ENCODE measurements at places on chromosomes 7 and 10.

- peak; percentile 80 for DNase-seq
Measured at GRCh38 chr7:25009257-25009656, 29.3 kb upstream of the OSBPL3 start.

GRCh38 chr10:100506596-100507356, 12.9 kb downstream of the SEC31B start:
- no peak for DNase-seq

GRCh38 chr7:93851536-93851935, 39.0 kb downstream of the TFPI2 start:
- DNase-seq: no peak

- DNase-seq: no peak
Measured at GRCh38 chr7:2732388-2732787, 44.4 kb downstream of the AMZ1 start.

GRCh38 chr10:18880530-18880929, 168.1 kb upstream of the MALRD1 start:
- DNase-seq: no peak

DNA sequence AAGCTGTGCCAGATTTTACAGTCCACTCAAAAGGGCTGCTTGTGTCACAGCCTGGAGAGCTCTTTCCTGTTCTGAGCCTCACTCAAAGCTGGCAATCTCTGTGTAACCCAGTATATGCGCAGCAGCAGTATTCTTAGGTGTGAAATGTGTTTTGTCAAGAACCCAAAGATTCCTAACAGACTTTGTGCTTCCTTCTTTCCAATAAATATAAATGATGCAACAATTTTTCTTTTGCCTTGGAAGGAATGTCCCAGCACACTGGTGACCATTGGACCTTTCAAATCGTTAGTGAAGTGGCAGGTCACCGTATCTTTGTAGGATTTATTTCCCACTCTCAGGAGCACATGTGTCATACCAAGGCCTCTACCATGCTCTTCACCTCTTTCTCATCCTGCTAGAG, 5.6 kb upstream of the ZC3HAV1 start:
- no peak for DNase-seq

- DNase-seq: no peak
Measured at GRCh38 chr10:33862536-33863105, 528.2 kb upstream of the NRP1 start.

DNA sequence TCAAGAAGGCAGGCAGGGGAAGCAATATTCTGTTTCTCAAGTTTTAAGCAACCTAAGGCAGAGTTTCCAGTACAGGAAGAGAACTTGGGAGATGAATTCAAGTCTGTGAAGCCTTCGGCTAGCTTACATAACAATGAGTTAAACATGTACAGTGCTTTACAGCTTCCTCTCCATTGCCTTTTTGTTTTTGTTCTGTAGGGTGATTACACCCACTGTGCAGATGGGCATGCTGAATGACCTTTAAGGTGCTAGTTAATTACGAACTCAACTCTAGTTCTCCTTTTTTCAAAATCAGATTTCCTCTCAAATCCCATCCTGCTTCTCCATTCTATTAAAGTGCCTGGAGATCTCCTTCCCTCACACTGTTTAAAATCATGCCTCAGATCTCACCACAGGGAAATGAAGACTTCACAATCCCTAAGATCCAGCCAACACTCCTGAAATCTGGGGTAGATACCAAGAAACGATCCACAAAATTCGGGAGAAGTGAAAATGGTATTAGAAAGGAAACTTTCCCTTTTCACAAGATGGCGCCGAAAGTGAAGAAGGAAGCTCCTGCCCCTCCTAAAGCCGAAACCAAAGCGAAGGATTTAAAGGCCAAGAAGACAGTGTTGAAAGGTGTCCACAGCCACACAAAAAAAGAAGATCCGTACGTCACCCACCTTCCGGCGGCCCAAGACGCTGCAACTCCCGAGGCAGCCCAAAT, 16.8 kb upstream of the MSMB start:
- no peak for DNase-seq

DNA sequence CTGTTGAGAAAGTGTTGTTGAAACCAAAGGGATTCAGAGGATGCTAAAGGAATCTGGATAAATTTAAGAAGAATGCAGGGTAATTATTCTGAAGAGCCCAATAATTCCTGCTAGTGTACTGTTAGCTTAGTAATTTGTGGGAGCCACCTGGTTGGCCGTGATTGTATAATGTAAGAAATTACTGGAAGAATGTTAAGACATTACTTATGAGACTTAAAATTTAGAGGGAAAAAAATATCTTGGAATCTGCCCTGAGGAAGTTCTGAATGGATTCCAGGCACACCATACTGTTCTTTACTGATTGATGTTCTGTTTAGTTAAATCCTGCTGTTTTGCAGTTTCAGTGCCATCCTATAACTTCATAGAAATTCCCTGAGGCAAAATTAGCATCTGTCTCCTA, 155.0 kb upstream of the RHOBTB1 start:
- no peak for DNase-seq

- no peak for DNase-seq
Measured at GRCh38 chr10:113095419-113096127, 145.5 kb downstream of the TCF7L2 start.

DNA sequence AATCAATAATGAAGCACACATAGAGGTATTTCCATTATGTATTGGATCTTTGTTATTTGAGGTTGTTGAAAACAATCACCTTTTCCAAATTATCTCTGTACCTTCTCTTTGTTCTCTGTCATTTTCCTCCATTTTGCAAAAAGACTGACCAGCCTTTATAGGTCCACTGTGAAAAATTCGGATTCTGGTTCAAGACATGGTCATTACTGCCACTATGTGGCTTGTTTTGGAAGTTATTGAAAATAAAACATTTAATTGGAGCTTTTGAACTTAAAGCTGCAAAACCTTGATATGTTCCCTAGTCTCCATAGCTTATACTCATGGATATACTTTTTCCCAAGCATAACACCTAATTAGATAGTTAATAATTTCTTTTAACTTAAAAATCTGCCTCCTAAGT, 1094.4 kb downstream of the NRG3 start:
- no peak for DNase-seq

GRCh38 chr10:1424648-1425047, 312.7 kb downstream of the ADARB2 start:
- DNase-seq: no peak

GRCh38 chr10:65142641-65143435, 1621.6 kb downstream of the REEP3 start:
- no peak for DNase-seq

DNA sequence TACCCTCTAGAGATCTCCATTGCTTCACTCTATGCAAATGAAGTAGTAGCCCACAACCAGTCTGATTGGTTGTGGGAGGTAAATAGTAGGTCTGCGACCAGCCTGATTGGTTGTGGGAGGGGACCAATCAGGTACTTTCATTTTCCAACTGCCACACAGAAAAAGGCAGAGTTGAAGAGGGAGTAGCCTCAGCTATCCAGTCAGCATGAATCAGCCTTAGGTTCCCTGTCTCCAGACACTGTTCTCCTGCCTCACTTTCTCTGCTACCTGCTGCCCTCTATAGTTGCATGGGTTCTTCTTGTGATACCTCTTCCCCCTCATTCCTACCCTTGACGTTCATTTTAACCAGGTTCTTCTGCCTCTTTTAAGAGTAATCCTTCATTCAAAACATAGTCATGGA, 114.5 kb upstream of the LYZL1 start:
- no peak for DNase-seq

GRCh38 chr7:103811290-103811689, 178.2 kb downstream of the RELN start:
- DNase-seq: no peak

- no peak for DNase-seq
Measured at GRCh38 chr7:111801277-111801676, 239.0 kb upstream of the IMMP2L start.

DNA sequence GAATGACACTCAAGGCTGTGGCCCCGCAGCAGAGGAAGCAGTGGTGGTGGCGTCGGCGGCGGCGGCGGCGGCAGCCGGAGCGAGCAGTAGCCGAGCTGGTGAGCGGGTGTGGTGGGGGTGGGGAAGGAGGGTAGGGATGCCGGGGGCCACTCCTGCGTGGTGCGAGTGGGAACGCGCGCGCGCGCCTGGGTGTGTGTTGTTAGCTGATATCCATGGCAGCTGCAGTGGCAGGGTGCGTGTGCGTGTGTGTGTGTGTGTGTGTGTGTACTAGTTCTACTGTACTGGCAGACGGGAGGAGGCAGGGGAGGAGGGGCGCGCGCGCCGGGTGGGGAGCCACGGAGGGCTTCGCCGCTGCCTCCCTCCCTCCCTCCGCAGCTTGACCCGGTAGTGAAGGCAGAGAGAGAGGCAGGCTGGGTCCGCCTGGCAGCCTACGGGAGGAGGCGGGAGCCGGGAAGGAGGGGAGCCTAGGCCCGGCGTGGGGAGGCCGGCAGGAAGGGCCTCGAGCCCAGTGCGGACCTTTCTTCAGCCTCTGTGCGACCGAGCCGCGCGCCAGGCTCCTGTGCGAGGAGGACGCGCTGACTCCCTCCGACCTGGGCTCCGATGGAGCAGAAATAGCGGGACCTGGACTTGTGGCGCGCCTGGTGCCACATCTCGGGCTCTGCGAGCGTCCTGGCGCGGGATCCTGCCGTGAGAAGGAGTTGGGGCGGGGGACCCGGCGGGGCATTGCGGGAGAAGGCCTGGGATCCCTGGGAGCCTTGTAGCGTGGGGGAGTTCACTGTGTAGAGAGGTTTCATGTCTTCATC, at the start of gene MAGI2:
TSS of gene MAGI2 (minus strand) at position 110 of the 803 bp plus-strand sequence. CDS start 347 bp downstream, outside the sequence.
- peak; percentile 66 for DNase-seq

DNA sequence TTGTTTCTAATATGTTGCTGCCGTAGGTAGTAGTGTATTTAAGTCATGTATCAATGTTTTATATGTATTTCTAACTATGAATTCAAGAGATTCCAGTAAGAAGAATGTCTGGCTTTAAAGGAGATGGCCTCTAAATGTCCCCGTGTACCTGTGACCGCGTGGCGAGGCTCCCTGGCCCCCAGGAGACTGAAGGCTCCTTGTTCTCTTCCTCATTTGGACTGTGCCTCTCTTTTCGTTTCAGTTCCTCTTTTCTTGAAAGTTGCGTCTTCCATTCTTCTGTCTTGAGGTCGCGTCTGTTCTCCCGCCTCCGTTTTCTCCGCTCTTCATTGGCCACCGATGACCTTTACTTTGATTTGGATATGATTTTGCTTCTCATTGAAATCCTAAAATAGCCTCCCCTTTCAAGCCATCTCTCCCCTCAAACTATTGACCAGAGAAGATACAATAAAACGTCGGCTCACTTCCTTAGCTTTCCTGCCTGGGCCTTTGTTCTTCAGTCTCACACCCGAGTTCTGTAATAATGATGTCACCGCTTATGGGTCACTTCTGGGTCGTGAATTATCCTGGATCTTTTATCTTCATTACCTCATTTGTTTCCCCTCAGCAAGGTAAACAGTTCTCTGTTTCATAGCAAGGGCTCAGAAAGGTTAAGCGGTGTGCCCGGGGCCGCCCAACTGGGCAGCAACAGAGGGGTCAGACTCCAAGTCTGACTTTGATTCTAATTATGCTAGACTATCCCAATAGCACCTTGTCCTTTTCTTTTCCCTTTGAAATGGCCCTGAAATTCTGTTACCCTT, 28.7 kb downstream of the WIPI2 start:
- no peak for DNase-seq

DNA sequence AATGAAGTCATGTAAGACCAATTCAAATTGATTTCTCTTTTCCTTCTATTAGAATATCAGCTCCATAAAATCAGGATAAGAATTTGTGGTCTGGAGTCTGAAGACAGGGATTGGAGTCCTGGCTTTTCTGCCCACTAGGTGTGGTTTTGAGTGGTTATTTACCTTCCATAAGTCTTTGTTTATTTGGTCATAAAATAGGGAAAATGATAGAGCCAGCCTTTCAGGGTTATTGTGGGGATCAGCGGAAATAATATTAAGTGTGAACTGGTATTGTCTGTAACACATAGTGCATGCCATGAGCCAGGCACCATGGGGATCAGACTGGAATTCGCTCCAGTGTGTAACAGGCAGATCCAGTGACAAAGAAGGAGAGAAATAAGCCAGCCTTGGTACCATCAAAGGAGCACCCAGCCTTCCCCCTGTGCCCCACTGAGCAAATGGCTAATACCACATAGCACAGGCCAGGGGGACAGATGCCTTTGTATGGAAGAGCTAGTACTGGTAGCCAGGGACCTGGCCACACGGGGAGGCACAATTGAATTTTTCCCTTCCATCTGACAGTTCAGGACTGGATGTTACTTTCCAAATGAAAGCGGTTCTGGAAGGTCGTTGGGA, 509.7 kb upstream of the PODXL start:
- no peak for DNase-seq

DNA sequence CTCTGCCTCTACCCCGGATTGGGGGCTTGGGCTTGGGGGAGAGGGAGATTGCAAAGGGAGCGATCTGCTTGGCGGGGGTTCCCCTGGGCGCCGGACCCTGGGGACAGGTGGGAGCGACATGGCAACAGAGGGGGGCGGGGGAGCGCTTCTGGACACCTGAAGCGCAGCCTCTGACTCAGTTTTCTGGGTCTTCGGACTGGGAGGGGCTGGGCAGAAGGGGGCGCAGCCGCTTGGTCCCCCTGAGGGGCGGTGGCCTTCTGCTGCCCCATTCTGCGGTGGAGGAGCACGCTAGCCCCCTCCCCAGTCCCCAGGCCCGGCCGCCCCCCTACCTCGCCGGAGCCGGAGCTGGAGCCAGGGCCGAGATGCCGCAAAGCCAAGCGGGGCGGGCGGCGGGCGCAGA, 380 bp downstream of the NAT16 start:
- DNase-seq: no peak

GRCh38 chr7:120014925-120015465, 258.0 kb upstream of the KCND2 start:
- no peak for DNase-seq

DNA sequence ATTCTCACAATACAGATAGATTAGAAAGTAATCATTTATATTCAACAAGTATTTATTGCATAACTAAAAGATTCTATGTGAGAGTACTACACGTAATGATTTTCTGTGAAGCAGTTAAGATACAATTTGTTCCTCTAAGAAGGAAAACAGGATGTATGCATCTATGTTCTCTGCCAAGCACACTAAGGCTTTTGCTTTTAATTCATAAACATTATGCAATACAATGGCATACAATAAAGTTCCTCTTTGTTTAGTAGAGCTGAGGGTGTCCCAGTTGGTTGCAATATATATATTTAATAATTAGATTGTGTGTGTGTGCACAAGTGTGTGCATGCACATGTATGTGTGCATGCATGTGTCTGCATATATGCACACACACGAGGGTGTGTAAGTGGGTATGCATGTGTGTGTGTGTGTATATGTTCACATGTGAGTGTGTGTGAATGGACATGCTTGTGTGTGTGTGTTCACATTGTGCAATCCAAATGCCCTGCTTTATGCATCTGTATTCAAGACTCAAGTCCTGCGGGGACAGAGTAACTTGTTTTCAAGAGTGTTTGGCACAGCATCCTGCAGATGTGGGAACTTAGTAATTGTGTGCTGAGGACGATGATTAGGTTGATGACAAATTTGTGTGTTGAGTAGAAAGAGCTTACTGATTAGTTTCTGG, 481.5 kb upstream of the KLF6 start:
- DNase-seq: no peak

All from AG04450 (cell line).